ENCODE measurements at places on chromosomes 5 and 9.

DNA sequence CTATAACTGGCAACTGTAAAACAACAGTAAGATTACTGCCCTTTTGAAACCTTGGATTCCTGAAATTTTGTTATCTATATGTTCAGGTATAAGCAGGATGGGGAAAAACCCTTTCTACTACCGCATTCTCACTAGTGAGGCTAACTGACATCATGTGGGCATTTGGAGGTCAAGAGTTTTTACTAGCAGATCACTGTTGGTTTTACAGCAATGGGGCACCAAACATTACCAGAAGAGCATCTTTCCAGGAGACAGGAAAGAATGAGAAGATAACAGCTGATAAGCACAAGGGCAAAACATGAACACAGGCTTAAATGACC is 20.9 kb upstream of the TTC33 start:
- no peak for DNase-seq

DNA sequence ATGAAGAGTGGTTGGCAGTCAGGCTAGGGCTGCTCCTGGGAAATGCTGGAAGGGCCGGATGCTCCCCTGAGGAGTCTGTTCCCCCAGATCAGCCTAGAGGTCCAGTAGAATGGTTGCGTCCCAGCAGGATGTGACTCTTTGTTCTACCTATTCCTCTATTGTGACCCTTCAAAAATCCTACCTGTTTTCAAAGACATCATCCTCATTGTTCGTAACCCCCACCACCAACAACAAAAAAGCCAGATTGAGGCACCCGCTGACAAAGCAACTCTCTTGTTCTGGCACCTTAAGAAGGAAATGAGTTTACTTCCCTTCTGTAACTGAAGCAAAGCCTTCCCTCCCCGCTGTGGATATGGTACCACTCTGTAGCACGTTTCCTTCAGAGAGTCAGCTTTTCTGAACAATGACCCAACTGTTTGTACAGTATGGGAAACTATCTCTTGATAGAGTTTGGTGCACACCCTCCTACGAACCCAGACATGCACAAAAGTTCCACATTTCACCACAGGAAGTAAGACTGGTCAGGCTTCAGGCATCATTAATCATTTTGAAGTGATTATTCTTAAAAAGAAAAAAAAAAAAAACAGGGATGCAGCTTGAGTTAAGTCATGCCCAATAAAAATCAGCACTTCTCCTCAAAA is 207.2 kb downstream of the ENC1 start:
- DNase-seq: no peak

- no peak for DNase-seq
Observed at GRCh38 chr5:152855441-152855840, 450.4 kb upstream of the NMUR2 start.

DNA sequence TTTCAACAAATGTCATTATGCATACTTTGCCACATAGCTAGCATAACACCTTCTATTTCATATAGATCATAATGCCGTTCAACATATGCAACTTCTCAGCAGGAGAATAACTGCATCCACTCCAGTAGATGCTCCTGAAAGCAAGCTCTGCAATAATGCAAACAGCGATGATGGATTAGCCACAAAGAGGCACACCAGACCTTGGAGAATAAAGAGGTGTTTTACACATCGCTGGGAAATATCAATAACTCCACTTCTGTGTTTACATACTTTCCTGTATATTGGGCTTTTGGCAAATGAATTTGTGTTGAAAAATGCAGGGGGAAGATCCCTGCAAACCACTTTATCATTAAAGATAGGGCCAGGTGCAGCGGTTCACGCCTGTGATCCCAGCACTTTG is 271.5 kb upstream of the PANK3 start:
- DNase-seq: no peak

DNA sequence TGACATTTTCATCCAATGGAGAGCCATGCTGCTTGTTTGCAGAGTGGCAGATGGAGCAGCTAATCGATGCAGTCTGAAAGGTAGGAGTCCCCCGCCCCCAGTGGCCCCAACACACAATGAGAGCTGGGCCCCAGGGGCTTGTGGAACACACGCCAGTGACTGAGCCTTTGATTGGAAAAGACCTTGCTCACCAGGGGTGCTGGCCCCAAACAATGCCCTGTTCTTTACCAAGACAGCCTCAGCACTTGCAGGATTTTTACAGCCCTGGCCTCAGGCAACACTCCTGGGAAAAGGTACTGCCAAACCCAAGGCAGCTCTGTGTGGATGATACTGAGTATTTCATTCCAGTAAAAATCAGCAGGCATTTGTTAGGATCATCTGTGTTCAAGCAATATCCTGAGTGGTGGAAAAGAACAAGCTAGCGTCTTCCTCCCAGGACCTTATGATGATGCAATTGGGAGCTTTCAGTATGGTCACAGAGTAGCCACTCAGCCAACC is 276.8 kb upstream of the CLINT1 start:
- peak; percentile 26 for DNase-seq

DNA sequence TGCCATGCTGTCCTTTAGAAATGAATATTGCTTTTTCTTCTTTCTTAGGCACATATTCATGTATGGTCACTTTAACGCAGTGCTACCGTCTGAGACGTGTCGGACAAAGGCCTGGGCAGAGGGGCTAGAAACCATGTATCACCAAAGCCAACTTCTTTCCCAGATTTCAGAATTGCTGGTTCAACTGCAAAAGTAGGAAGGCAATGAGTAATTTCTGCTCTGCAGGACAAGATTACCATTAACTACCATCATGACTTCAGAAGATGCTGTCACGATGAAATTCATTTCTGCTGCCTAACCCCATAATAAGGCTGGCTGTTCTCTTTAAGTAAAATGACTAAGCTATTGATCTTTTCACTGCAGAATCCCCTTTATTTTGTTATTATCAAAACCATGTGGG is 306.7 kb downstream of the PDE4D start:
- no peak for DNase-seq

DNA sequence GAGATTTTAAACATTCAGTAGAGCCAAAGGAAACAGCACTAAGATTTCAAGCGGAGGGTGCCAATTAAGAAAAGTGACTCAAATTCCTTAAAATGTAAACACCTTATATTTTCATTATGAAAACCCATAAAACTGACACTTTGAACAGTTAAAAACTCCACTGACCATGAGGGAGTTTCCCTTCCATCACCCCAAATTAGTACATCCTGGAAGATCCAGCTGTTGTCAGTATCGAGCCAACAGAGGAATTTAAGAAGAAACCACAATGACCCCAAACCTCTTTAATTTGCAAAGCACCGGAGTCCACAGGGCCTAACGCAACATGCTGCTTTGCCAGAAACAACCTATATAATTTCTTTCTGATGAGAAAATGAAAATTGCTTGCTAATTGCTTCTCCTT is 41.3 kb downstream of the ROR2 start:
- no peak for DNase-seq

DNA sequence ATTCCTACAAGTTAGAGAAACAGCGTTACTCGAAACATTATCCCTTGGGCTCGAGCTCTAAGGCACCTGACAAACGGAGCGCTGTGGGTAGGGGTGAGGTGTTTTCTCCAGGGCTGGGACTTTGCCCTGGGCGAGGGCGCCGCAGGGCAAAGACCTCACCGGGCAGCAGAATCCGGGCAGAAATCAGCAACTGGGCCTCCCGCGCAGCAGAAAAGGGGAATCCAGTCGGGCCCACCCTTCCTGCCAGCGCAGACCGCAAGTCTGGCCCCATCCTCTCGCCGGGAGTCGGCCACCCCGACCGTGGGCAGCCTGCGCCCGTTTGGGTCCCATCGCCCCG is 430 bp upstream of the MSH3 start:
- DNase-seq: peak; percentile 46

All from SK-N-DZ (cell line).